ENCODE measurements at places on chromosomes 16 and 17.

DNA sequence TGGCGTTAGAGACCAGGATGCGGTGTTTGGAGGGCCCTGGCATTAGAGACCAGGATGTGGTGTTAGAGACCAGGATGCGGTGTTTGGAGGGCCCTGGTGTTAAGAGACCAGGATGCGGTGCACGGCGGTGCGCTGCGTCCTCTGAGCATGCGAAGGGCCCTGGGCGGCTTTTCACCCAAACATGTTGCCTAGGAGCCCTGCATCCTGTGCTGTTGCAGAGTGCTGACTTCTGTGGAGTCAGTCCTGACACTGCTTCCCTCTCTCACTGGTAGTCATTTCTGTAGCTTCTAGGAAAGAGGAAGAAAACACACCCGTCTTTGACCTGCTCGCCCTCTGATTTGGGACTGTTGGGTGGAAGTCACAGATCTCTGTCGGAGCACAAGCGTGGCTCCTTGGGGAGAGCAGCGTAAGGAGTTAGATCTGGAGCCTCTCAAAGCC is 141.2 kb downstream of the LAT start:
- no peak for DNase-seq

DNA sequence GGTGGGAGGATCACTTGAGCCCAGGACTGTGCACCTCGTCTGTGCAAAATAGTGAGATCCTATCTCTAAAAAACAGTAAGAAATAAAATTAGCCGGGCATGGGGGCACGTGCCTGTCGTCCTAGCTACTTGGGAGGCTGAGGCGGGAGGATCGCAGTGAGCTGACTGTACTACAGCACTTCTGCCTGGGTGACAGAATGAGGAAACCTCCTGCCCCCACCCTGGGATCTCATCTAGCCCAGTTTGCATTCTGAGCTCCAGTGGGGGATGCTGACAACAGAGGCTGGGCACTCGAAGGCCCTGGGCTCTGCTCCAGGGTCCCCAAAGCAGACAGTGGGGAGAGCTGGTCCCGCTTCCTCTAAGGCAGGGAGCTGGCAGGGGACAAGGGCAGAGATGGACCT is 7.1 kb downstream of the NAGPA start:
- DNase-seq: no peak

- no peak for DNase-seq
These were observed 17.8 kb downstream of the RGS9 start for GRCh38 chr17:65154770-65155589.

- no peak for DNase-seq
These were observed 498 bp upstream of the PLEKHG4 start for GRCh38 chr16:67278773-67279295.

DNA sequence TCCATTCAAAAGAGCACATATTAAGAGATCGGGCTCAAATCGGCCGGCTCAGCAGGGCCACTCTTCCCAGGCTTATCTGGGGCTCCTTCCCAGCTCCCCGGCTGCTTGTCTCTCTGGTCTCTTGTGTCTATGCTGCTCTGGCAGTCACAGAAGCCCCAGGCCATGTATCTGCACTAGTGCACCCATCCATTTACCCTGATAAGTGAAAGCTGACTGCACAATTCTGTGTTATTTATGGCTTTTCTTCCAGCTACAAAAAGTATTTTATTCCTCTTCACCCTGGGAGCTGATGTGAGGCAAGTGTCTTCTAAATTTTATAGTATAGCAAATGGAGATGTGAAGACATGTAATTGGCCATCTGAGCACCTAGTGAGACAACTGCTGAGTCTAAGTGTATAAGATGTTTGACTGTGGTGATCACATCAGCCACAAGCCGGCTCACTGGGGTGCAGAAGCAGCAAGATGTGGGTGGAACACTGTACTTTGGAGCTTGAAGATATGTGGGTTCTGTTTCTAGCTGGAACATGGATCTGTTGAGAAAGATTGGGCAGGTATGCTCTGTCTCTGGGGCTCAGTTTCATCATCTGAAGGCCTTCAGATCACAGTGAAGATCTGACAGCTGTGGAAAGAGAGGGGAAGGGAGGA is 78.1 kb upstream of the MPHOSPH6 start:
- DNase-seq: no peak

DNA sequence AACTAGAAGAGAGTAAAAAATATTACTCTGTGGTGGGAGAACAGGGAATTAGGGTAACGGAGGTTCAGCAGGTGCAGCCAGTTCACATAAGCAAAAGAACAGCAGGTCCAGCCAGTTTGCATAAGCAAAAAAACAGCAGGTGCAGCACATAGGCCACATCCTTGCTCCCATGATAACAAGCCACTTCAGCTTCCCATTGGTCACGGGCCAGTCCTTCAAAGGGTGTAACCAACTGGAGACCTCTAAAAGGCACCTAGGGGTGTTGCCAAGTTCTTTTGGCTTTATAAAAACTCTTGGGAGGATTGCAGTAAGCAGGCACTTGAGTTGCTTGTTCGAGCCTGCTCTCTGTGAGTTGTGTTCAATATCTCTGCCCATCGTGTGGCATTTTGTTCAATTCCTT is 488.1 kb downstream of the XYLT1 start:
- peak; percentile 34 for DNase-seq

Data from NCI-H1105 treated with DMSO at 0.1 percent for 48 hours (cell line).